ENCODE measurements at places on chromosomes 16 and 17. TPM values are rescaled to one million over a fixed set of nuclear protein-coding genes. Genes with fewer than 3 reads are reported as not detected.

CTRB1 gene
- total RNA-seq: not detected

HBA2 gene
- 2,977 TPM for total RNA-seq

- H3K4me3 ChIP-seq: no peak overlapping the region
- no peaks in the 10 kb centered on the region for H3K27me3 ChIP-seq
- peaks cover 56% of the 10 kb centered on the region for H3K36me3 ChIP-seq
- no peak overlapping the region for H3K27ac ChIP-seq
- no peaks in the 10 kb centered on the region for H3K4me1 ChIP-seq
- no peak for DNase-seq
These were observed 52.4 kb downstream of the DUSP14 start for GRCh38 chr17:37541880-37542660.

GRCh38 chr16:57607676-57608461 lies 20.6 kb upstream of the ADGRG1 start:
- no peaks in the 10 kb centered on the region for H3K36me3 ChIP-seq
- peak; percentile 16 for DNase-seq
- H3K4me3 ChIP-seq: no peak overlapping the region
- H3K4me1 ChIP-seq: peaks cover 15% of the 10 kb centered on the region
- H3K27me3 ChIP-seq: no peaks in the 10 kb centered on the region
- no peak overlapping the region for H3K27ac ChIP-seq

DNA sequence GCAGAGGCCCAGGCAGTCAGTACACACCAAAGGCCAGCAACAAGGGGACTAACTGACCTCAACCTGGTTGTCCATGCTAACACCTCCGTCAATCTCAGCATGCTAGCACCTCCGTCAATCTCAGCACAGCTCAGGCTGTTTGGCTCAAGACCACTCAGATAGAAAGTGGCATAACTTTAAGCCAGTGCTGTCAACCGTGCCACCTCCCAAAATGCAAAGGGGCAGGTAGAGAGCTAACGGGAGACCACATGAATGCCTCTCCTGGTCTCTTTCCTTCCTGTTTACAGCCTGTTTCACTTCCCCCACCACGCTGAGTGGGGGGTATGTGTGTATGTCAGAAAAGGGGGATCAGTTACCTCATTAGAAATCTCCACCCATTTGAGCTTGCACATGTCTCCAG lies 3.3 kb downstream of the UBTF start:
- peaks cover 3% of the 10 kb centered on the region for H3K4me1 ChIP-seq
- H3K27ac ChIP-seq: no peak overlapping the region
- peaks cover 38% of the 10 kb centered on the region for H3K36me3 ChIP-seq
- H3K27me3 ChIP-seq: no peaks in the 10 kb centered on the region
- H3K4me3 ChIP-seq: no peak overlapping the region

DNA sequence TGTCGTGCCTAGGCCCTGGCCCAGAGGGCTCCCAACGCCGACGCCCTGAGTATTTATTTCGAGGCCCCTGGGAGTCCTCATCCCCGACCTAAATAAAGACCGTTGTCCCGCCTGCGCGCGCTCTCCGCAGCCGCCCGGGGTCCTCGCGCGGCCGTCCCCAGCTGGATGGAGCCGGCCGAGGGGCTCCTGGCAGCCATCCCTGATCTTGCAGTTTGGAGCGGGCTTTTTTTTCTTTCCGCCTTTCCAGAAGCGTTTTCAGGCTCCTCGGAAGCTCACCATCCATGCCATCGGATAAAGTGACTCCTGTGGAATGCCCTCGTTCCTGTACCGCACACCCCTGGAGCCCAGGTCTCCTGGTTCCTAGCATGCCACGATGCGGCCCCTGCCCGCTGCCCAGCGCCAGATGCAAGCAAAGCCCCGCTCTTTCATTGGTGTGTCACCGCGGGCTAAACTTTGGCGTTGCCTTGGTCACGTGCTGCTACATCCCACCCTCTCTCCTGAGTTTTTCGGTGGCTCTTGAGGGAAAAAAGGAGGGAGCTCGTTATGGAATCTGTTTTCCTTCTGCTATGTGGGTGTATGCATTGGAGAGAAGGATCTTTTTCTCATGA lies 716 bp downstream of the TMEM94 start:
- H3K4me1 ChIP-seq: peaks cover 37% of the 10 kb centered on the region
- peak overlapping the region; percentile 88 for H3K27ac ChIP-seq
- H3K27me3 ChIP-seq: no peaks in the 10 kb centered on the region
- peak overlapping the region; percentile 87 for H3K4me3 ChIP-seq
- no peak for DNase-seq

DNA sequence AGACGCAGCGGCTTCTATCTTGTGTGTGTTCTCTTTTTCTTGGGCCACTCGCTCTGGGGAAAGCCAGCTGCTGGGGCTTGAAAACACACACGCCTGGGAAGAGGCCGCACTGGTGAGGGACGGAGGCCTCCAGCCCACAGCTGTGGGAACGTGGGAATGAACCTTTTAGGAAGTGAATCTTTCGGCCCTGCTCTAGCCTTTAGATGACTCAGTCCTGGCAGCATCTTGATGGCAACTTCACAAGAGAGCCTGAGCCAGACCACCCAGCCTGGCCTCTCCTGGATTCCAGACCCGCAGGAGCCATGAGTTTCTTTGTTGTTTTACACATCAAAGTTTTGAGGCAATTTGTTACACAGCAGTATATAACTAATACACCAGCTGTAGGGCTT lies 2.2 kb upstream of the PDPK1 start:
- no peak for DNase-seq
- H3K36me3 ChIP-seq: no peaks in the 10 kb centered on the region
- H3K27me3 ChIP-seq: no peaks in the 10 kb centered on the region

DNA sequence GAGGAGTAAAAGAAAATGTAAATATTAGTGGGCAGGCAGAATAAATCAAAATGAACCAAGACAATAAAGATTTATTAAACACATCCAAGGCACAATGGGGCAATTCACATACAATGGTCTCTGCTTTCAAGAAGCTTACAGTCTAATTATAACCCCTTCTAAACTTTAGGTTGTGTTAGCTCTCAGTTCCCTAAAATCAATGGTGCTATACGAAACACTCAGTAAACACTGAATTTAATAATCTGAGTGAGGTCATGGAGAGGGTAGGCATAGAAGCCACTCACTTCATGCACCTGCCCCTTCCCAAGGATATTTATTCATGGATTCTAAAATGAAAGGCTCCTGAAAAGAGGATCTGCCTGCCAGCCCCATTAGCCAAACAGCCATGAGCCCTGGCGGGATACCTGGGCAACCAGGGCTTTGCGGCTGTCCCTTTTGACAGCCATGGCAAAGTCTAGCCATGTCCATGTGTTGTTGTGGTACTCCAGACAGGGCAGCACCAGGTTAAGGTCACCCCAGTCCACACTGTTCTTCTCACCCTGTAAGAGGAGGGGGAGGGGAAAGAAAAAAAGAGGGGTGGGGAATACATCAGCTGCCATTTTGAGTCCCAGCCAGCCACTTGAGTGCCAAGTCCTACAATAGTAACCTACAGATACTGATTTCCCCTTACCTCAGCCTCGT lies 1.4 kb upstream of the RSKR start:
- no peak overlapping the region for H3K4me3 ChIP-seq
- H3K27ac ChIP-seq: no peak overlapping the region
- no peaks in the 10 kb centered on the region for H3K4me1 ChIP-seq
- DNase-seq: no peak

GRCh38 chr16:12674071-12674470 lies 129.6 kb downstream of the CPPED1 start:
- H3K36me3 ChIP-seq: no peaks in the 10 kb centered on the region
- H3K4me1 ChIP-seq: no peaks in the 10 kb centered on the region
- H3K27me3 ChIP-seq: no peaks in the 10 kb centered on the region
- H3K4me3 ChIP-seq: no peak overlapping the region
- DNase-seq: no peak
- no peak overlapping the region for H3K27ac ChIP-seq

DNA sequence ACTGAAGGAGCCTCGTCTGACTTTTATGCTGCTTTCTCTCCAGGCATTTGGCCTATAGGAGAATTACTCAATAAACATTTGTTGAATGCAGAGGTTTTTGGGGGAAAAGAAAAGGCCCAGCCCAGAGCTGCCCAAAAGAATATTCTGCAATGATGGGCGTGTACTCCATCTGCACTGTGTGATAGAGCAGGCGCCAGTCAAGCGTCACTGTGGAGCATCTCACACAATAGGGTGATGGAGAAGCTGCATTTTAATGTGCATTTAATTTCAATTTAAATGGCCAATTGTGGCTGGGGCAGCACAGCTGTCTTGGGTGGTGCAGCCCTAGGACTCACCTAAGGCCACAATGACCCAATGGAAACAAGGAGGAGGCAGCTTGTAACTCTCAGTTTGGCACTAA lies 20.6 kb downstream of the GLYR1 start:
- H3K4me3 ChIP-seq: no peak overlapping the region

COQ9 gene
- total RNA-seq: 153 TPM

DNA sequence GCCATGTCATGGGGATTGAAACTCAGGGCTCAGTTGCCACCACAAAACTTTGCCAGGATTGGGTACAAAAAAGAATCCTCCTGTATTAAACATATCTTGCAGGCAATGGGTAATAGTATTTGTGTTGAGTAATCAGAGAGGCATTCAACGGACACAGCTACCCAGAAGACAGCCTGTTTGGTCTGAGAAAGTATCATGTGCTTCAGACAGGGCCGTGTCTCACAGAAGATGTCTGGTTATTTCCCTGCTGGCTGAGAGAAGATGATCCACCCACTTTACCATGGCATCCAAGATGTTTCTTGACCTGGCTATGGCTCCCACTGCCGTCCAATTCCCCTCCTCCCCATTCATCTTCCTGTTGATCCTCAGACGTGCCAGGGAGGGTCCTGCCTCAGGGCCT lies 304.3 kb upstream of the XYLT1 start:
- H3K27me3 ChIP-seq: no peaks in the 10 kb centered on the region
- no peak overlapping the region for H3K4me3 ChIP-seq
- H3K27ac ChIP-seq: no peak overlapping the region
- H3K4me1 ChIP-seq: no peaks in the 10 kb centered on the region
- DNase-seq: no peak
- H3K36me3 ChIP-seq: no peaks in the 10 kb centered on the region

KRT9 gene
- not detected for total RNA-seq

KRT24 gene
- total RNA-seq: not detected

DNA sequence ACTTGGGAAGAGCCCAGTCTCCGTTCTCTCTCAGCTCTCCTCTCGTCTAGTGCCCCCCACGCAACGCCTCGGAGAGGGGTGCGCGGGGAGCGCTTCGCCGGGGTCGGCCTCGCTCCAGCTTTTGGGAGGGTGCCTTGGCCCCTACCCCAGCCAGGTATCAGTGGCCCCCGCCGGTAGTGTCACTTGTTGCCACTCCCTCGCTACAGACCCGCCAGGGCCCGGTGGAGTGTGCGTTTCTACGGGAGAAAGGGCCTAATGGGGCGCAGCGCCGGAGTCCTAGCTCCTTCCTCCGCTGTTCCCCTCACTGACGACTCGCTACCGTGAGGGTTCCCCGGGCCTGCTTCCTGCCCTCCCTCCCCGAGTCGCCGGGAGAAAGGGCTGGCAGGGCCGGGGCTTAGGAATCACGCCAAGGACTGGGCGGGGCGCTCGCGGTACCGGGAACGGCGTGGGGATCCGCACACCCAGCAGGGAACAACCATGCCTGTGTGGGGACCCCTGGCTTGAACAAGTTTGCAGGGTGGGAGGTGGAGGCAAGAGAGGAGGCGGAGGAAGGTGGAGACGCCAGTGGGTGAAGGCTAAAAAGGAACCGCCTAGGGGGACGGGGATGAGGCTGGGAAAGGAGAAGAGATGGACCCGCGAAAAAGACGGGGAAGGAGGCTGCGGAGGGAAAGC lies 997 bp upstream of the CDH11 start:
- H3K27me3 ChIP-seq: no peaks in the 10 kb centered on the region
- H3K4me1 ChIP-seq: peaks cover 11% of the 10 kb centered on the region
- peak overlapping the region; percentile 79 for H3K27ac ChIP-seq
- DNase-seq: peak; percentile 63
- H3K4me3 ChIP-seq: peak overlapping the region; percentile 50

GP1BA gene
- not detected for total RNA-seq

DNAH2 gene
- 0.08 TPM for total RNA-seq

GRCh38 chr16:29710227-29711219 lies 31.5 kb downstream of the QPRT start:
- H3K27me3 ChIP-seq: no peaks in the 10 kb centered on the region
- DNase-seq: no peak
- no peaks in the 10 kb centered on the region for H3K4me1 ChIP-seq
- no peak overlapping the region for H3K27ac ChIP-seq
- H3K4me3 ChIP-seq: no peak overlapping the region
- H3K36me3 ChIP-seq: no peaks in the 10 kb centered on the region

- no peaks in the 10 kb centered on the region for H3K36me3 ChIP-seq
- DNase-seq: no peak
- H3K27me3 ChIP-seq: no peaks in the 10 kb centered on the region
- no peak overlapping the region for H3K4me3 ChIP-seq
- no peak overlapping the region for H3K27ac ChIP-seq
These were observed 147.8 kb downstream of the NTN1 start for GRCh38 chr17:9169116-9169515.

GRCh38 chr17:50889528-50890118 lies 23.5 kb upstream of the TOB1 start:
- H3K4me1 ChIP-seq: no peaks in the 10 kb centered on the region
